ENCODE measurements at places on chromosomes 3 and 15. TPM values are rescaled to one million over a fixed set of nuclear protein-coding genes. Genes with fewer than 3 reads are reported as not detected.

DNA sequence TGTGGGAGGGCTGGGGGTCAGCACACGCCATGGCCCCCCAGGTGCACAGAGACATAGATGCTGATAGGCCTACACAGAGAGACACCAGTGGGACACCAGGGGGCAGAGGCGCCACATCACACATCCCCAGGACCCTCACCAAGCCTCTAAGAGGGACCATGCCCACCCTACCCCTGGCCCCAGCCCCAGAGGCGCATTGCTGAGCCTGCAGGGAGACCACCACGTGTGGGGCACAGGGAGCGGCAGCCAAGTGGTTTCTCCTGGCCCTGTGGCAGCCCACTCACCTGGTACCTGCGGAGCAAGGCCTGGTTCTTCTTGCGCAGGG is 1.2 kb downstream of the CCDC9B start:
- no peak for DNase-seq
- peak overlapping the region; percentile 91 for H3K27ac ChIP-seq
- peak overlapping the region; percentile 94 for H3K4me3 ChIP-seq
- peaks cover 14% of the 10 kb centered on the region for H3K36me3 ChIP-seq
- H3K27me3 ChIP-seq, result no peaks in the 10 kb centered on the region

GRCh38 chr3:47614788-47615187 is 36.1 kb upstream of the CSPG5 start:
- no peaks in the 10 kb centered on the region for H3K27me3 ChIP-seq
- H3K4me1 ChIP-seq, result no peaks in the 10 kb centered on the region
- H3K27ac ChIP-seq, result no peak overlapping the region
- no peak overlapping the region for H3K4me3 ChIP-seq
- DNase-seq, result no peak
- peaks cover 20% of the 10 kb centered on the region for H3K36me3 ChIP-seq

- DNase-seq, result no peak
- H3K27ac ChIP-seq, result peak overlapping the region; percentile 70
- no peaks in the 10 kb centered on the region for H3K27me3 ChIP-seq
- no peak overlapping the region for H3K4me3 ChIP-seq
- no peaks in the 10 kb centered on the region for H3K36me3 ChIP-seq
Measured at GRCh38 chr3:120171134-120171873, 77.1 kb upstream of the GSK3B start.

Gene SLC51A
- 10.3 TPM for total RNA-seq

- no peaks in the 10 kb centered on the region for H3K4me1 ChIP-seq
- H3K27ac ChIP-seq, result no peak overlapping the region
- no peaks in the 10 kb centered on the region for H3K27me3 ChIP-seq
- H3K36me3 ChIP-seq, result no peaks in the 10 kb centered on the region
- peak; percentile 66 for DNase-seq
Measured at GRCh38 chr15:92521624-92522008, 127.9 kb downstream of the ST8SIA2 start.

Gene PRSS50
- 0.50 TPM for total RNA-seq

Data from PC-9 (cell line).